ENCODE measurements at places on chromosomes 2 and 18.

DNA sequence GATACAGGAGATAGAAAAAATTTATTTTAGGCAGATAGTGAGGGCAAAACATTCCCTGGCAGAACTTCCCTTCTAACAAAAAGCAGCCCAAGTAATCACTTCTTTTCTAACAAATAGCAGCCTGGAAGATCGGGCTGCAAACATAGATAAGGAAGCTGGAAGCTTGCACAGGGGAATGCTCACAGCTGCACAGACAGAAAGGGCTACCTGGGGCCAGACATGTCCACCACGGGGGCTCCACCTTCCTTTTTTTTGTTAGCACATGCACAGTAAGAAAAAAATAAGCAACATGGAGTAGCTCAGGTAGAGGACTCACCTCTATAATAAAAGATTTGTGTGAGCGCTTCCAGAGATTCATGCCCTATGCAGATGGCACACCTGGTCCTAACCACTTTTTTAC, 420.5 kb downstream of the PTH2R start:
- no peak for DNase-seq

DNA sequence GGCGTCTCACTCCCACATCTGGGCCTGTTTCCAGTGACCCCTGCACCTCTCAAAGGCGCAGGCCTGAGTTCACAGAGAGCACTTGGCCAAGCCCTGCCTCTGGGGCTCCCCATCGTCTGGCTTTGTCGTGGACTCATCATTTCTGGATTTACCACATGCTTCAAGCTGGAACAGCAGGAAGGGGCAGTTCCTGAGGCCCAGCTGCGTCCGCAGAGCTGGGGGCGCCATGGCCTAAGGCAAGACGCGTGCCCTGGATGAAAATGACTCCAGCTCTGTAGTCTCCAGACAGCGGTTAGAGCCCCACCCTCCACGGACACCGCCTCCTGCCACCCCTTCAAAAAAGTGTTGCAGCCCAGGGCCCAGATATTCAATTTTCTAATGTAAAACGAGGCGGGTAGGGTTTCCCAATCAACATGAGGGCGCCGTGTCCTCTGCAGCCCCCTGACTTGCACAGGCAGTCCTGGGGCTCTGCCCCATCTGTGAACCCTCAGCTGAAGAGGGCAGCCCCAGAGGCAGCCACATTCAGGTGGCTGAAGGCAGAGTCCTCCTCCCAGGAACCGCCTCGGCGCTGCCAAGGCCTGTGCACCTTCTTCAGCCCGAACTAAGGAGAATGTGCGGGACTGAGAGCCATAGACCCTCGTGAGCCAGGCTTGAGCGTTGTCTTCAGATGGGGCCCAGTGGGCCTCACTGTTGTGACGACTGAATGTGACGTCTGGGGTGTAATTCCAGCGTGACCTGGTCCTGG, 85.5 kb downstream of the NFATC1 start:
- no peak for DNase-seq

DNA sequence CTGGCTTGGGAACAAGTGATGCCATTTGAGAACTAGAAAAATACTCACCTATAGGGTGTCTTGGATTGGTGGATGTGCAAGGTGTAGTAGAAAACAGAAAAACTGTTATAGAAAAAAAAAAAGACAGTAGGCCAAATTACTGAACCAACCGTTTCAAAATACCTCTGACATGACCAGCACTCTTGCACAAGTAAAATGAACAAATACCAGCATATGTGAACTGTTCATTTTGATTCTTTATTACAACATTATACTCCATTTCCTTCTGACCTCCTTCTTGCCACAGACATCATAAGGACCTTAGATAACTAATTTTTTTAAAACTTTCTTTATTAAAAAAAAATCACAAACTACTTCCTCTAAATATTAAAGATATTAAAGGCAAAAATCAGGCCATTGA, 125.5 kb downstream of the ATAD2B start:
- DNase-seq, result no peak

- DNase-seq, result no peak
Observed at GRCh38 chr2:223626716-223627115, 24.6 kb upstream of the SCG2 start.

DNA sequence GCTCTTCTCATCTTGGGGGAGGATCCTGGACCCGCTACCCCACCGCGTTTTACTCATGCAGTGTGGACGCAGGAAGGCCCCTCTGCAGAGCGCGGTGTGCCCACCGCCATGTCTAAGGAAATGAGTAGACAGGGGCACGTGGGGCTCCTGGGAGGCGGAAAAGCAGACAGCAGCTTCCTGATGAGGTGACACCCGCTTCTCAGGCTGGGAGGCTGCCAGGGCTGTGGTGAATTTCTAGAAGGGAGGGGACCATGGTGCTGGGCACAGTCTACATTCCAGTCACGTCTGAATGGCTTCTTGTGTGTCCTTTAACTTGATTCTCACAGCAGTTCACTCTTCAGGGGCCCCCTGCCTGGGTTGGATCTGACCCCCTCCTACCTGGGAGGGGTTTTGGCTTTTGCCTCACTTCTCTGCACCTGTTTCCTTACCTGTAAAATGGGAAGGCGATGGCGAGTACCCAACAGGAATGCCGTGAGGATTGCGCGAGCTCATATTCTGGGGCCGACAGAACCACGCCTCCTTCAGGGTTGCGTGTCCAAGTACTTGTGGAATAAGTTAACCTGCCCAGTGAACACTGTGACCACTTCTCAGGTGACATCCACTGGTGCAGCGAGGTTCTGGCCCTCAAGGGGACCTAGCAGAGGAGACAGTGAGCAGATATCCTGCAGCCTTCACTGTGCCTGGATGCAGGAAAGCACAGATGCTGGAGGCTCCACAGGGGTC, 32.3 kb upstream of the MBP start:
- DNase-seq, result no peak

GRCh38 chr2:70431716-70432347, 121.8 kb downstream of the TGFA start:
- no peak for DNase-seq

DNA sequence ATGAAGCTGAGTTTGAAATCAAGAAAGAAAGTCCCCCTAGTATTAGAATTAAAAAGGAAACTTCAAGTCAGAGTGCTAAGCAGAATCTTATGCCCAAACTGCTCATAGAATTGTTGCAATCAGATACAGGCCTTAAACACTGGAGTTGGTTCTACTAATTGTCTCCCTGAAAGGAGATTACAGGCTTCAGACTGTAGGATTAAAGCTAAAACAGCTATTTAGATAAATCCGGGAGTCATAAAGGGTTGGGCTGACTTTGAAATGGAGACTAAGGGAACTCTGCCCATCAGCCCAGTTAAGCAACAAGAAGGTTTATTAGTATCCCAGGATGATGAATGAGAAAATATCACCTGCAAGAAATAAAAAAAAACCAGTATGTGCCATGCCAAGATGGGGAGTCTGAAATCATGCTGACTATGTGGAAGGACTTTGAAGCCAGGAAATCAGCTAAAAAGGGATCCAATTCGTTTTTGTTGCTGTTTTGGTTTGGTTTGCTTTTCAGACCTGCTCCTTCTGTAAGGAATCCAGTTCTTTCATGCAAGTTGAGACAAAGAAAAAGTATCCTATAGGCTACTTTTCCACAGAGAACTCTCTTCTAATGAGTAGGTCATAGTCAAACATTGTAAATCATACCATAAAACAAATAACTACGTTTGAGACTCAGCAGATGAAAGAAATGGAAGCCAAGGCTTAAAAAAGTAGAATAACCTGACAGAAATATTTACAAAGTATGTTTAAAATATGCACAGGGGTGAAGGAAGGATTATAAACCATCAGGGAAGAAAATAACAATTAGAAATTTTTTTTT, 37.6 kb upstream of the MSTN start:
- no peak for DNase-seq

DNA sequence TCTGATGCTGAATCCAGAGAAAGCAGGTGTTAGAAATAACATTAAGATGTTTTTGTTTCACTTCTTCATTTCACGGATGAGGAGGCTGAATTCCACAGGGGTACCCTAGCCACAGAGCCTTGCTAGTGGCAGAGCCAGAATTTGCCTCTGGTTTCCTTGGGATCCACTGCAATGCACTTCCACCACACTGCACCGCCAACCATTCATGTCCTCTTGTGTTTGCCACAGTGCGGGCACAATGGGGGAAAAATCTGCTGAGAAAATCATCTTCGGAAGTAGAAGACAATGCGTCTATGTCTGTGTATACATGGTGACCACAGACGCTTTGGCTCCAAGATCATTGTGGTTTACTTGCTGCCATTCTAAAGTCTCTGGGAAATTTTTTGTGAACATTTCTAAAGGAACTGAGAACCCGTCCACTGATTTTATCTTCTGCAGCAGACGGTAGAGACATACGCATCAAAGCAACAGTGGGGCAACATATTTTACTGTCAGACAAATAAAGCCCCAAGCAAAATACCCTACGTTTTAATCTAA, 14.9 kb downstream of the ICOS start:
- DNase-seq, result no peak

Data from HT-29 (cell line).